ENCODE measurements at places on chromosomes 7 and 10.

GRCh38 chr7:87152897-87153641 is 816 bp downstream of the DMTF1 start:
- no peak for DNase-seq

- no peak for DNase-seq
Measured at GRCh38 chr7:149205690-149206381, 10.5 kb downstream of the ZNF282 start.

DNA sequence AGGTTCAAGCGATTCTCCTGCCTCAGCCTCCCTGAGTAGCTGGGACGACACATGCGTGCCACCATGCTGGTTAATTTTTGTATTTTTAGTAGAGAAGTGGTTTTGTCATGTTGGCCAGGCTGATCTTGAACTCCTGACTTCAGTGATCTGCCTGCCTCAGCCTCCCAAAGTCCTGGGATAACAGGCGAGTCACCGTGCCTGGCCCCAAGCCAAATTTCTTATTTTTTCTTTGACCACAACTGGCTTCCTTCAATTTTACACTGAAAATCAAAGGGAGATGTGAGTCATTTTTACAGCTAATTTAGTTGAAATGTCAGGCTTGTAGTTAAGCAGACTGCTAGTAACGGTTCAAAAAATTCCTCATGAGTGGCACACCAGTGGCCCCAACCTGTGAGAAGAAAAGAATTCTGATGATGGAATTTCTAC is 7.8 kb downstream of the RNF216 start:
- DNase-seq = no peak

DNA sequence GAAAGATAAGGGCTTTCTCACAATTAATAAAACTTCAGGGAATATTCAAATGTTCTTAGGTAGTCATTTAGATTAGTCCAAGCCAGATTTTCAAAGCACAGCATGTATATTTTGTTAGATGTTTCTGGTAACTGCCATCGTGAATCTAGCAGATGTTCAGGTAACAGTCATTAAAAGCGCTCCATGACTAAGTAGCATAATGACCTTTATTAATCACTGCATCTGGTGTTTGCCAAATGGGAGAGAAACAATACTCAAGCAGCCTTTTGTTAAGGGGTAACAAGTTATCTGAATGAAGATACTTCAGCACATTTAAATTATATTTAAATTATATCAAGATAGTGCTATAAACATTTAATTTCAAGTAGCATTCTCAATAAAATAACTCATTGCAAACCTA is 47.5 kb downstream of the USP6NL start:
- no peak for DNase-seq

DNA sequence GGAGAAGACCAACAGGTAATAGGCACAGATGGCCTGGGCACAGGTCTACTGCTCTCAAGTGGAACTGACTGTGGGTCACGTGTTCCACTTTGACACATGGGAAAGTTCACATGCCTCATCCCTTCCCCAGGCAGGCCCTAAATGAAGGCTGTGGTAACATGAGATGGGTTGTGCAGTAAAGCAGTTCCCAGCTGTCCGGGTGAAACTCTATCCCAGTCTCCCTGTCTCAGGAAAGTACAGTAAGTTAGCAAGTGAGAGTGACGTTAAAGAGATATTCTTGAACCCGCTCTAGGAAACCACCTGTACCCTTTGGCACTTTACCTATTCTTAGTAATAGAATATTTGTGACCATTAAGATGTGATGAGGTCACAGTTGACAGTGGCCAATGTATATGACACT is 343.7 kb upstream of the AOAH start:
- no peak for DNase-seq

DNA sequence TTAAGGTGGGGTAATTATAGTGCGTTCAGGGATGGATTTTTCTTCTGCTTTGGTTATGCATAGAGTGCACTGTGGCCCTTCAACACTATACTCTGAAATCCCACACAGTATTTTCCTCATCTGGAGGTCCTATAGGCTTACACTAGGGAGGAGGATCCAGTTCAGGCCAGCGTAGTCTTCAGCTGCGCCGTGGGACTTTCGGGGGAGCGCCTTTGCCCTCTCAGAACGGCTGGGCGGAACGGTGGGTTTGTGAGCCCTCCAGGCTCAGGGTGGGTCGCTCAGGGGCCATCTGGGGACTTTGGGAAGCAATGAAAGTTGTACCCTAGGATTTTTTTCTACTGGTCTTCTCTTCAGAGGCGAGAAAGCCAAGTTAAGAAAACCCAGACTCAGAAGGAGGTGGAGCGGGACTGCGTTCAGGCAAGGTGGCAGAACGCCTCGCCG is 652 bp upstream of the VPS26A start:
- DNase-seq = peak; percentile 29

GRCh38 chr7:49638166-49638565 is 135.3 kb upstream of the VWC2 start:
- DNase-seq = no peak

DNA sequence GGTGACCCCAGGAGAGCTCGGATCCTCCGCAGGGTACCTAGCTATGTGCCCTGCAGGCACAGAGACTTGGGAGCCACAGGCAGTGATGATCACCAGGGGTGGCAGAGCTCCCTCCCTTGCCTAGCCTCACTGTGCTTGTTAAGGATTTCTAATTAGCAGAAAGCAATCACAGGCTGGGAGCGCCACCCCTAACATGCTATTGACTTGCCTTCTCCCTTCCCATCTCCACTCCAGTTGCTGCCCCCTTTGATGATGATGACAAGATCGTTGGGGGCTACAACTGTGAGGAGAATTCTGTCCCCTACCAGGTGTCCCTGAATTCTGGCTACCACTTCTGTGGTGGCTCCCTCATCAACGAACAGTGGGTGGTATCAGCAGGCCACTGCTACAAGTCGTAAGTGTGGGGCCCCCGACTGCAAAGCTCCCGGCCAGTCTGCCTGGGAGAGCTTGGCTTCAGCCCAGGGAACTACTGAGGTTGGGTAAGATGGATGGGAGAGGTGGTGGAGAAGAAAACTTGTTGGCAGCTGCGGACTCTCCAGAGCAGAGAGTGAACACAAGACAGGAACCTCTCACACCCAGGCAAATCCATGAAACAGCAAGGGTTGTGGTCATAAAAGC is 1.2 kb downstream of the PRSS1 start:
- DNase-seq = no peak

- no peak for DNase-seq
Measured at GRCh38 chr7:28823582-28823981, 134.5 kb downstream of the TRIL start.

- DNase-seq = no peak
Measured at GRCh38 chr7:44065431-44066110, at the start of gene PGAM2. Gene PGAM2 (minus strand): TSS chr7:44065567. CDS start chr7:44065529, 38 bp downstream.

DNA sequence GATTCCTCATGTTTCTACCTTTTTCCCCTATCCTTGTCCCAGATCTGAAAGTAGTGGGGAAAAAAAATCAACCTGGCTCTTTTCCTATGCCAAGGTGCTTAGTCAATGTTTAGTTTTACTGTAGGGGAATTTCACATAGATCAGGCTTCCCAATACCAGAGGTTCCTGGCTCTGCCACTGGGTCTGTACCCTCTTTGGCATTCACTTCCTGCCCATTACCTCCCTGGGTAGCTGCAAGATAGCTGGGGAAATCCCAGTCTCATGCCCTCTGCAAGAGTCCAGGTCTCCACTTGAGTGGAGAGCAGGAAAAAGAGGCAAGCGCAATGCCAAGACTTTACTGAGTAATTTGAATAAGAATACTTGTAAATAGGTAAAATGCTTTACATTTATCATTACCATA is 3.5 kb upstream of the BPGM start:
- no peak for DNase-seq

- no peak for DNase-seq
Measured at GRCh38 chr10:8543361-8544056, 489.0 kb downstream of the GATA3 start.

GRCh38 chr7:42627626-42628025 is 284.2 kb downstream of the C7orf25 start:
- DNase-seq = no peak

- DNase-seq = no peak
Measured at GRCh38 chr10:126160571-126160970, 227.7 kb downstream of the ADAM12 start.

All from HuH-7.5 (cell line).